ENCODE measurements at places on chromosomes 1 and 21. TPM values are rescaled to one million over a fixed set of nuclear protein-coding genes. Genes with fewer than 3 reads are reported as not detected.

The RNF2 gene
- total RNA-seq: 19.7 TPM

The MLLT11 gene
- total RNA-seq: 3.4 TPM

The MYBPH gene
- not detected for total RNA-seq

The PRDM2 gene
- total RNA-seq: 58.4 TPM

The WNT3A gene
- not detected for total RNA-seq

The ANKRD35 gene
- 0.35 TPM for total RNA-seq

The PTGER3 gene
- 0.13 TPM for total RNA-seq

The NEGR1 gene
- not detected for total RNA-seq
